ENCODE measurements at places on chromosomes 7 and 10.

- H3K36me3 ChIP-seq: no peaks in the 10 kb centered on the region
- no peak overlapping the region for H3K4me3 ChIP-seq
- H3K4me1 ChIP-seq: no peaks in the 10 kb centered on the region
- H3K27ac ChIP-seq: peak overlapping the region; percentile 92
Observed at GRCh38 chr10:4345877-4346646, 479.9 kb upstream of the AKR1E2 start.

- no peak overlapping the region for H3K27ac ChIP-seq
- H3K4me1 ChIP-seq: no peaks in the 10 kb centered on the region
- H3K4me3 ChIP-seq: no peak overlapping the region
- no peaks in the 10 kb centered on the region for H3K27me3 ChIP-seq
- DNase-seq: no peak
Observed at GRCh38 chr10:126016156-126016805, 119.9 kb downstream of the FANK1 start.

GRCh38 chr7:101555921-101556275 lies 73.2 kb downstream of the MYL10 start:
- H3K4me1 ChIP-seq: no peaks in the 10 kb centered on the region
- H3K36me3 ChIP-seq: no peaks in the 10 kb centered on the region
- no peak for DNase-seq
- no peak overlapping the region for H3K27ac ChIP-seq
- no peaks in the 10 kb centered on the region for H3K27me3 ChIP-seq

- no peak overlapping the region for H3K4me3 ChIP-seq
- H3K4me1 ChIP-seq: no peaks in the 10 kb centered on the region
- DNase-seq: no peak
- no peak overlapping the region for H3K27ac ChIP-seq
Observed at GRCh38 chr7:158973440-158973839, 117.1 kb downstream of the DYNC2I1 start.

GRCh38 chr10:132036153-132036886 lies 29.4 kb upstream of the JAKMIP3 start:
- H3K27me3 ChIP-seq: no peaks in the 10 kb centered on the region
- no peak overlapping the region for H3K27ac ChIP-seq
- H3K4me3 ChIP-seq: peak overlapping the region; percentile 42
- no peaks in the 10 kb centered on the region for H3K4me1 ChIP-seq
- no peaks in the 10 kb centered on the region for H3K36me3 ChIP-seq

DNA sequence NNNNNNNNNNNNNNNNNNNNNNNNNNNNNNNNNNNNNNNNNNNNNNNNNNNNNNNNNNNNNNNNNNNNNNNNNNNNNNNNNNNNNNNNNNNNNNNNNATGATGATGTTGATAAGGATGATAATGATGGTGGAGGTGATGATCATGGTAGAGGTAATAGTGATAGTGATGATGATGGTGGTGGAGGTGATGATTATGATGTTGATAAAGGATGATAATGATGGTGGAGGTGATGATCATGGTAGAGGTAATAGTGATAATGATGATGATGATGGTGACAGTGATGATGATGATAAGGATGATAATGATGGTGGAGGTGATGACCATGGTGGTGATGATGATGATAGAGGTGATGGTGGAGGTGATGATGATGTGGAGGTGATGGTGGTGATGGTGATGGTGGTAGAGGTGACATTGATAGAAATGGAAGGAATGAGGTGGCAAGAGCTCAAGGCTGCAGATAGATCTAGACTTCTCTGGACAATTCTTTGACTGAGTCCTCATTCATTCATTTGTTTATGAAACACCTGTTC lies 47.8 kb downstream of the FAM20C start:
- H3K4me3 ChIP-seq: no peak overlapping the region
- no peak overlapping the region for H3K27ac ChIP-seq
- H3K27me3 ChIP-seq: no peaks in the 10 kb centered on the region
- DNase-seq: no peak

DNA sequence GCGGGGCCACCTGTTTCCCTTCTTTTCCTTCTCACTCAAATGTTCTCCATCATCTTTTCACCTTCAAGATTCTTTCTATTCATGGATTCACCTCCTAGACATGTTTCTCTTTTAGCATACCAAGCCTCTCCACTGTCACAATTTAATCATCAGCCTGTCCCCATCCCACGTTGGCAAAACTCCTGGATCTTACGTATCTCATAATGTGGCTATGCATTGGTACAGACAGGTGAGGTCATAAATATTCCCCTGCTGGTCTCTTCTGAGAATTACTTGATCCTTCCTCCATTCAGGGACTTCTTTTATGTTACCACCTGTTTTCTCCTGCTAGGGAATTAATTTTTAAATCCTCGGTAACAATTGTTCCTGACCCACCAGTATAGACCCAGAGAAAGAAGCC lies 262.6 kb upstream of the NEBL start:
- no peaks in the 10 kb centered on the region for H3K4me1 ChIP-seq
- H3K27me3 ChIP-seq: peaks cover 8% of the 10 kb centered on the region
- DNase-seq: no peak
- H3K4me3 ChIP-seq: no peak overlapping the region
- H3K36me3 ChIP-seq: no peaks in the 10 kb centered on the region
- no peak overlapping the region for H3K27ac ChIP-seq

- H3K4me1 ChIP-seq: peaks cover 1% of the 10 kb centered on the region
- H3K4me3 ChIP-seq: no peak overlapping the region
- H3K27ac ChIP-seq: no peak overlapping the region
- H3K36me3 ChIP-seq: no peaks in the 10 kb centered on the region
- no peak for DNase-seq
Observed at GRCh38 chr7:144546782-144547181, 143.3 kb upstream of the NOBOX start.

GRCh38 chr7:33731912-33732311 lies 173.4 kb upstream of the BMPER start:
- H3K4me1 ChIP-seq: no peaks in the 10 kb centered on the region
- no peak for DNase-seq
- no peak overlapping the region for H3K4me3 ChIP-seq
- H3K36me3 ChIP-seq: no peaks in the 10 kb centered on the region

DNA sequence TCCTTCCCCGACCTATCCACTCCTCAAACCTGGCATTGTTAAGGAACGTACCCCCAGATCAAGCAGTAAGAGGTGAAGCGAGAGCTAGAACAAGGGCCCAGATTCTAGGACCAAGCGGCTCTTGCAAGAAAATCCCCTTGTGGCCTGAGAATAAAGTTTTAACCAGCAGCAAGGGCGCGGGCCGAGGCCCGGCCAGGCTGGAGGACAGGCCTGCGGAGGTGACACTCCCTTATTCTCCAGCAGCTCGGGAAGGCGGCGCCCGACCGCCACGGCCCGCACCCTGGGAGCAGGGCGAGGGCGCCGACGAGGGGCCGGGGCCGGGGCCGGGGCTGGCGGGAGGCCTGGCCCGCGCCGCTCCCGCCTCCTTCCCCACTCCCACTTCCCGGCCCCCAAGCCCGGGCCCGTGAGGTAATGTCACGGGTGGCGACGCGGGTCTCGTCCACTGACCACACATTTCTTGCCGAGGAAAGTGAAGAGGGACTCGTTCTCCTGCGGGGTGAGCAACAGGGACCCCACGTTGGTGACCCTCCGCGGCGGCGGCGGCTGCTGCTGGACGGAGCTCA lies 551 bp downstream of the WASL start:
- peaks cover 4% of the 10 kb centered on the region for H3K4me1 ChIP-seq
- no peaks in the 10 kb centered on the region for H3K36me3 ChIP-seq
- H3K27ac ChIP-seq: peak overlapping the region; percentile 96
- H3K27me3 ChIP-seq: no peaks in the 10 kb centered on the region
- peak overlapping the region; percentile 55 for H3K4me3 ChIP-seq

- DNase-seq: no peak
- H3K4me3 ChIP-seq: no peak overlapping the region
- H3K27me3 ChIP-seq: no peaks in the 10 kb centered on the region
- H3K27ac ChIP-seq: no peak overlapping the region
- no peaks in the 10 kb centered on the region for H3K4me1 ChIP-seq
- no peaks in the 10 kb centered on the region for H3K36me3 ChIP-seq
Observed at GRCh38 chr7:106050002-106050745, 61.9 kb downstream of the SYPL1 start.

DNA sequence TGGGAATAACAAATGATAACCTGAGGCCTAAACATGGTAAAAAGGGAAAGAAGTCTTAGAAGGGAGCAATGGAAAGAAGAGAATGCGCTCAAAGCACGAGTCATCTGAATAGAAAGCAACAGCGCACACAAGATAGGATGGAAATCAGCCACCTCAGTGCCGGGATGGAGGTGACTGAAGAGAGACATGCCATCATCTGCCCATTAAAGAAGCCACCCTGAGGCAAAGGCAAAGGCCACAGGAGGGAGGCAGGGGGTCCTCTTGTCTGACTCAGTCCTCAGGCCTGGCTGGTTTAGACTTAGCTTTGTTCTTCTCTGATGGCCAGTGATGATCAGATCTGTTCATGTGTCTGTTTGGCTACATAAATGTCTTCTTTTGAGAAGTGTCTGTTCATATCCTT lies 180.6 kb downstream of the CHCHD3 start:
- H3K4me1 ChIP-seq: no peaks in the 10 kb centered on the region
- no peaks in the 10 kb centered on the region for H3K27me3 ChIP-seq
- no peak overlapping the region for H3K4me3 ChIP-seq
- no peak for DNase-seq

DNA sequence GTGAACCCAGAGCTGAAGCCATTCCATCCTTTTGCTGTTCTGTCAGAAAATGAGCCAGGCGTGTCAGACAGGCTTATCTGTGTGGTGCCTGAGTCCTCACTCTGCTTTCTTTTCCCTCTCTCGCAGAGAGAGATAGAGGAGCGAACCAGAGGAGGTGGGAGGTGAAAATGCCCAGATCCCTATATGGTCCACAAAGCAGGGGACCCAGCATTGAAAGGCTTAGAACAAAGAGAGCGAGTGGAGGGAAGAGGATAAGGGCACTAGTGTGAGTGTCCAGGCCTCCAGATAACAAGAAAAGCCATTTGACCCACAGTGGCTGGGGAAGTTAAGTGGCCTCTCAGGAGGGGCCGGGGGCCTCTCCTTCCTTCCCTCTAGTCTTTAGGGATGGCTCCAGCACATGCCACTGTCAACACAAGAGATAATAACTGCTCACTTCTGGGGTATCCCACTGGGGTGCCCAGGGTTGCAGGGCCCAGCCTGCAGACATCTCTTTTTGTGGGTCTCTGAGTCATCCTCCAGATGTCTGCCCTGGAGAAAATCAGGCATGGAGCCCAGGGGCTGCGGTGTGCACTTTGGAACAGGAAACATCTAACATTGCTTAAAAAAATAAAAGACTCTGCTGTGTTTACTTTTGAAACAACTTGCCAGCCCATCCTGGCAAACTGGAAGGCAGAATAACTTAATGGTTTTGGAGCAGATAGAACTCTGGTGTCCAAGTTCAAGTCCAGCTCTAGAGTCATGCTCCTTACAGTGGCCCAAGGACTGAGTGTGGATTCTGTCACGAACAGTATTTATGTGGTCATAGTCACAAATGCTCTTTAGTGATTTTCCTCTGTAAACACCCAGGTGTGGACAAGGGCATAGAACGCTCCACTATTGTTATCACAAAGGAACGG lies 189.5 kb downstream of the CXCL12 start:
- H3K4me1 ChIP-seq: no peaks in the 10 kb centered on the region
- peak; percentile 87 for DNase-seq
- no peaks in the 10 kb centered on the region for H3K27me3 ChIP-seq
- no peaks in the 10 kb centered on the region for H3K36me3 ChIP-seq
- H3K4me3 ChIP-seq: no peak overlapping the region

- no peaks in the 10 kb centered on the region for H3K36me3 ChIP-seq
- DNase-seq: no peak
- no peak overlapping the region for H3K27ac ChIP-seq
- H3K4me3 ChIP-seq: no peak overlapping the region
Observed at GRCh38 chr7:154757756-154758155, 245.2 kb downstream of the PAXIP1 start.

GRCh38 chr7:5472432-5473315 lies 49.0 kb upstream of the TNRC18 start:
- DNase-seq: no peak
- no peaks in the 10 kb centered on the region for H3K36me3 ChIP-seq
- no peaks in the 10 kb centered on the region for H3K27me3 ChIP-seq
- no peak overlapping the region for H3K4me3 ChIP-seq

DNA sequence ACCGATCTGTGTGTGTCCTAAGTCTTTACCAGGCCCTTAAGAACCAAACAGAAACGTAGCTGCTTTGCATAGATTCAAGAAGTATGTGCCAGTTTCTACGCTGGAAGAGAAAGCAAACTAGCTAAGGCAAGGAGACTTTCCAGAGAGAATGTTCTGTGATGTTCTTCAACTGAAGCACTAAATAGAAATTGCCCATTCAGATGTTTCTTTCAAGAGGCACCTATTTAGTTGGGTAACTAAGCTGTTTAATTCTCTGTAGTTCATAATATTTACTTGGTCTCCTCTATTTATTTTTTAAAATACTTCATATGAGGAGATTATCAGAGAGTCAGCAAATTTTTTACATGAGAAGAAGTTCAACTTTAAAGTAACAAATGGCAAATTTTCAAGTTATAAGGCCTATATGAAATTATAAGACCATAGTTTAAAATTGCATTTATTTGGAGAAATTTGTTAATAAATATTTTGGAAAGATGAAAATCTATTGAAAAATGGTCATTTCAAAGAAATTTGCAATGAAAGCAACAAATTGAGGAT lies 279.0 kb downstream of the NEBL start:
- no peak overlapping the region for H3K4me3 ChIP-seq
- no peaks in the 10 kb centered on the region for H3K27me3 ChIP-seq
- no peak overlapping the region for H3K27ac ChIP-seq

- no peak for DNase-seq
- no peak overlapping the region for H3K4me3 ChIP-seq
- no peaks in the 10 kb centered on the region for H3K27me3 ChIP-seq
Observed at GRCh38 chr10:100341953-100342626, 4.9 kb upstream of the SCD start.

DNA sequence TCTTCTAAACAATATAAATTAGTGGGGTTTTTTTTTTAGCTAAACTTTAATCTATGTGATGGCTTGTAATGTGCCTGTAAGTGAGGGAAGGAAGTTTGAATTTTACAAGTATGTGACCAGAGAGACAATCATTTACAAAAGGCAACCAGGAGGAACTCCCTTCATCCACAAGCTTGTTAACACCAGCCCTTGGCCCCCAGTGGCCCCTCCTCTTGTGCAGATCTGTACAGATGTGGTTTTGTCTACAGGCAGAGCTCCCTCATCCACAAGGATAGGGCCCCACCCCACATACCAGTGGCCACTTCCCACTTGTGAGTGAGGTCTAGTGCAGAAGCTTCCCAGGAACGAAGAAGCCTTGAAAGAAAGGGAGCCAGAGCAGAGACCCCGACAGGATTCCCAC lies 234.1 kb upstream of the KMT2E start:
- no peak for DNase-seq
- no peaks in the 10 kb centered on the region for H3K36me3 ChIP-seq
- no peak overlapping the region for H3K4me3 ChIP-seq
- H3K4me1 ChIP-seq: no peaks in the 10 kb centered on the region

GRCh38 chr10:3274414-3274813 lies 101.8 kb upstream of the PITRM1 start:
- H3K4me3 ChIP-seq: no peak overlapping the region
- no peaks in the 10 kb centered on the region for H3K4me1 ChIP-seq
- no peak for DNase-seq
- H3K36me3 ChIP-seq: no peaks in the 10 kb centered on the region

Measured in aorta (tissue), 5 donors.